ENCODE measurements at places on chromosomes 11 and 22.

- no peak for DNase-seq
Observed at GRCh38 chr22:31127181-31127772, 4.5 kb downstream of the INPP5J start.

- DNase-seq, result no peak
Observed at GRCh38 chr22:32327066-32327465, 30.6 kb upstream of the RFPL3 start.

DNA sequence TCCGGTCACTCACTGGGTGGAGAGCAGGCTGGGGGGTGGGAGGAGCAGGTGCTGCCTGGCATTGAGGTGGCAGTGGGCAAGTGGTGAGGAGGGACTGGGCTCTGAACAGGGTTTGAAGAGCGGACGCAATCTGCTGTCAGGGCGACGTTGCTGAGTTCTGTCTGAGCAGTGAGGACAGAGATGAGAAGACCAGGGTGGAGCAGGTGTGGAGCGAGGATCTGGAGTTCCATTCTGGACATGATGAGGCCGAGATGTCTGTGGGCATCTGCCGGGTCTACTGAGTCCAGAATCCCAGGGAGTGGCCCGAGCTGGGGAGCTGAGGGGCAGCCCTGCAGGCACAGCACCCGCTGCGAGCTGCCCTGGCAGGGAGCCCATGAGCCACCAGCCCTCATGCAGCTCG lies 2.2 kb upstream of the MOV10L1 start:
- no peak for DNase-seq

DNA sequence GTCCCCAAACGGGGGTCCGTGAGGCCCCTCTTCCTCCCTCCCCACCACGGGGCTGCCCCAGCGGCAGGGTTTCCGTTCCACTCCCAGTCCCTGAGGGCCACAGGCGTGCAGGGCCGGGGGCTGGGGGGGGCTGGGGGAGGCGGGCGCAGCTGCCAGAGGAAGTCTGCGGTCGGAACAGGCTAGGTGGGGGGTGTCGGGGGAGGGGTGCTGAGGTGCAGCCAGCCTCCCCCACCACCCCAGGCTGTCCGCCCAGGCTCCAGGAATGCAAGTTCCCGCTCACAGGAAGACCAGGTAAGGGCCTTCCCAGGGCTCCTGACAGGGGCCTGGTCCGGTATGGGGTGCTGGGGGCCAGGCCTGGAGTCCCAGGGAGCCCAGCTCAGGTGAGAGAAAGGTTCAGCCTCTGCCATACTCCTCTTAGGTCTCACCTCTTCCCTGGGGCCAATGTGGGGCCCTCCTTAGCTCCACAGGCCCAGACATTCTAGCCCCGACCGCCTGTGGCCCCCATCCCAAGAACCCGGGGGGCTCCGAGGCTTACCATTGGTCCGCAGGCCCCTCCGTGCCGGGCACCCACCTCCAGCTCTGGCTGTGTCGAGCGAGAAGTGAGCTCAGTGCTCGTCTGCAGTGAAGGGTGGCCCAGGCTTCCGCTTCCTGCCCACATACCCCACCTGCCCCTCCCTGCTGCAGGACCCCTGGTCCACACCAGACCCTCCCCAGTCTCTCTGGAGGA lies at the start of gene PTPRCAP:
PTPRCAP (minus strand) TSS at position 601 of the 727 bp plus-strand sequence; CDS start at position 538, 63 bp downstream.
- peak; percentile 60 for DNase-seq

DNA sequence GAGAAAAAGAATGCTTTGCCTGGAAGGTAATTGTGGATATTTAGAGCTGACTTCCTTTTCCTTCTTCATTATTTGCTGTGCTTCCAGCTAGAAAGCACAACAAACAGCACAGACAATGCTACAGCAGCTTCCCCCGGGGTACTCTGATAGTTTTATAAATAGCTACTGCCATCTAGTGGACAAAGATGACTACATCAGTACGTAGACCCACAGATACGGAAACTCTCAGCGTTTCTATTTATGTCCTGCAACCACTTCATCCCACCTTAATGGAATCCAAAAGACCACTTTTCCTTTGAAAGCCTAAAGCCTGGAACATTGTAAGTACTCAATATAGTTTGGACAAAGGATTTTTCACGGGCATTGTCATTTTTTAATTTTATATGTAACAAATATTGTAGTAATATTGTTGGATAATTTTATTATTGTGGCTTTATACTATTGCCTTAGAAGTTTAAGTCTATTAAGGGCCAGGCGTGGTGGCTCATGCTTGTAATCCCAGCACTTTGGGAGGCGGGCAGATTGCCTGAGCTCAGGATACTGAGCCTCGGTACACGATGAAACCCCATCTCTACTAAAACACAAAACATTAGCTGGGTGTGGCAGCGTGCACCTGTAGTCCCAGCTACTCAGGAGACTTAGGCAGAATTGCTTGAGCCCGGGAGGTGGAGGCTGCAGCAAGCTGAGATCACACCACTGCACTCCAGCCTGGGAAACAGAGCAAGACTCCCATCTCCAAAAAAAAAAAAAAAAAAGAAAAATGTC lies 7.5 kb downstream of the HSPA8 start:
- DNase-seq, result no peak

GRCh38 chr11:73902303-73902702 lies 25.5 kb downstream of the PAAF1 start:
- DNase-seq, result no peak

- DNase-seq, result no peak
Observed at GRCh38 chr11:111450480-111451320, 61.5 kb downstream of the BTG4 start.

GRCh38 chr11:126731576-126732142 lies 268.9 kb downstream of the KIRREL3 start:
- DNase-seq, result no peak

- DNase-seq, result no peak
Observed at GRCh38 chr11:93689240-93689639, 27.8 kb downstream of the CEP295 start.

DNA sequence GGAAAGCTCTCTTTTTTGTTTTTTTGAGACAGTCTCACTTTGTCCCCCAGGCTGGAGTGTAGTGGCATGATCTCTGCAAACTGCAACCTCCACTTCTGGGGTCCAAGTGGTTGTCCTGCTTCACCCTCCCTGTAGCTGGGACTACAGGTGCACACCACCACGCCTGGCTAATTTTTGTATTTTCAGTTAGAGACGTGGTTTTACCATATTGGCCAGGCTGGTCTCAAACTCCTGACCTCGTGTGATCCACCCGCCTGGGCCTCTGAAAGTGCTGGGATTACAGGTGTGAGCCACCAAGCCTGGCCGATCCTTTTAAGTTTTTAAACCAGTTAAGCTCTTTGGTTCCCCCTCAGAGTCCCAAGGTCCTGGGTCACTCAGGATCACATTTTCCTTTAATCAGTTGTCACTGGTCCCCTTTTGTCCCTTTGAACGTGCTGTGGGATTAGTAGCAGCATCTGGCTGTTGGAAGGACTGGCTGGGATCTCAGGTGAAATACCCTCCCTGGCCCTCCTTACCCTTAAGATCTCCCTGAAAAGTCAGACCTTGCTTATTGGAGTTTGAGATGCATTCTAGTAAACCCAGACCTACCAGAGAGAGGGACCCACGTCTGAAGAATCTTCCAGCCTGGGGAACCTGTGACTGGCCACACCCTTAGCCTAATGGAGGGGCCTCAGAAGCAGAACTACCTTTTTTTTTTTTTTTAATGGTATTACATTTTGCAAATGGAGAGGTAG lies 8.1 kb downstream of the MALAT1 start:
- DNase-seq, result no peak

DNA sequence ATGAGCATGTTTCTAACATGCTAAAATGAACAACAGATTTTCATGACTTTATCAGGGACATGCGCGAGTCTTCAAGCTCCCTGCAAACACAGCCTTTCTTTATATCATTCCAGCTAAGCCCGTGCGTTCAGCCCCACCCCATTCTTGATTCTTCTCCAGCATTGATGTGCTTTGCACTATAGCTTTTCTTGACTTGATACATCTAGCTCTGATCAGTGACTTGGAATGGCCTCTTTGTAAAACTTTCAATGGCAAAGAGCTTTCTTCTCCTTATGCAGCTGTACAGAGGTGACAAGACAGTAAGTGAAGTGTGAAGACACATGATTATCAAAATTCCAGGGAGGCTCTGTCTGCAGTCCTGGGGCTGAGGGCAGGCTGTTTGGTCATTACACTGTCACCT lies 561.0 kb downstream of the OPCML start:
- DNase-seq, result no peak

- DNase-seq, result no peak
Observed at GRCh38 chr22:29713156-29713727, 6.6 kb upstream of the CABP7 start.

DNA sequence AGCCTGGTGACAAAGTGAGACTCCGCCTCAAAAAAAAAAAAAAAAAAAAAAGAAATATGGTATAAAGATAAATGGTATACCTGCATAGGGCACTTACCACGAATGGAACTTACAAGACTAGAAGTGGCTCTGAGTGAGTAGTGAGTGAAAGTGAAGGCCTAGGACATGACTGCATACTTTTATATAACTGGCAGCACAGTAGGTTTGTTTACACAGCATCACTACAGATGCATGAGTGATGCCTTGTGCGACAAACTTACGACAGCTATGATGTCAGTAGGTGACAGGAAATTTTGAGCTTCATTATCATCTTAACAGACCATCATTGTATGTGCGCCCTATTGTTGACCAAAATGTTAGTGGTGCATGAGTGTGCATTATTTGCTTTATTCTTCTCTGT lies 17.7 kb downstream of the XRCC6 start:
- no peak for DNase-seq

- DNase-seq, result no peak
Observed at GRCh38 chr11:77779935-77780334, 40.6 kb downstream of the RSF1 start.

DNA sequence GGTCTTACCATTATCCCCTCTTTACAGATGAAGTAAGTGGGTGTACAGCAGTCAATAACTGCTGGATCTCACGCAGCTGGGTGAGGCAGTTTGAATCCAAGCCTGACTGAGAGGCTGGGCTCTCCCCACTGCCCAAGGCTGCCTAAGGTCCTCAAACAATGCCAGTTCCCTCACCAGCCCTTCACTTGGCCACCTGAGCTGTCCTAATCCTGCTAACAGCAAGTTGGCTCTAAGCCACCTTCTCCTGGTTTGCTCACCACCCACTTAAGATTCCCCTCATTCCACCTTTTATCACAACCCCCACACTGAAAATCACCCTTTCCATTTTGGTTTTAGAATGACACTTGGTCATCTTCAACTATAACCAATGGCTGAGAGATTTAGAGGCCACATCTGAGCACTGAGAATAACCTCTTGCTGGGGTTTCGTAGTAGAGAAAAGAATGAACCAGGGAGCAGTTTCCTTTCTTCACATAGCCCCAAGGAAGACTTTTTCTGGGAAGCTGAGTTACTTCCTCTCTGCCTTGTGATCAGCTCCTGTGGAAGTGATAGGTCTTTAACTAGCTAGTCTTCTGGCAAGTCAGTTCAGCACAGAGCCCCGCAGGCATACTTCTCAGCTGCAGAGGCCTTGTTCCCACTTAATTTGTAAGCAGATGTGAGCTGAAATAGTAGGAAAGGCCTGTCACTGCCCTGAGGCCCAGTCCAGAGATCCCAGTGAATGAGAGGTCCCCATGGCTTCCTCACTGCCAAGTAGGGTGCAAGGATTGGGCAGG lies 57.8 kb upstream of the TTC12 start:
- DNase-seq, result no peak

GRCh38 chr22:19957445-19957844 lies 15.8 kb upstream of the TXNRD2 start:
- DNase-seq, result no peak

DNA sequence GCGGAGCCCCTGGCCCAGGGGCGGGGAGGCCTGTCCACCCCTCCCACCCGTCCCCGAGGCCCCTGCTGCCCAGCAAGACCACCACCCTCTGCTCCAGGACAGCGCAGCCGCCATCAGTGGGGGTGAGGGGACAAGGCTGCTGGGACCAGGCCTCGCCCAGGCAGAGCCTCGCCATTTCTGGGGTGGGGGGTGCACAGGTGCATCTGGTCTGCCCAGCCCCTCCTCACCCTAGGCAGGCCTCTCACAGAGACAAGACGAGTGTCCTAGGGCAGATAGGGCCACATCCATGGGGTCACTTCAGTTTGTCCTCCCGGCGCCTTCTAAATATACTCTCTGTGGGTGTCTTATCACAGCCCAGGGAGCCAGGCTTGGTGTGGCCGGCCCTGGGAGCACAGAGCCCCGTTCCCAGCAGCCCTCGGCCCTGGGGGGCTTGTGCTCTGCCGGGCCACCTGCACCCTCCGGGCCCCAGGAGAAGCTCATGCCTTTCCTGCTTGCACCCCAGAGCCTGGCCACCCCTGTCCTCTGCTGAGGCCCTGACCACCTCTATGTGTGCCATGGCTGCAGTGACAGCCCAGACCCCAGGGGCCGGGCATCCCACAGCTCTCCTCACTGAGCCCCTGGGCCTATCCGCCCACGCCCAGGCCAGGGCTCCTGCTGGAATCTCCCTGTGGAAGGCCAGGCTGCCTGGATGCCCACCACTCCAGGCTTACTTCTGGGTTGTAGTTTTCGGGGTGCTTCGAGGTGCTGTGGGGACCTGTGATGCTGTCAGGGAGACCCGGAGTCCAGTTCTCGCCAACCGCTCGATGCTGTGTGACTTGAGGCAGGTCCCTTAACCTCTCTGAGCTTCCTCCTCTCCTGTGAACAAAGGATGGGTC lies 70.8 kb downstream of the KCNQ1 start:
- no peak for DNase-seq

GRCh38 chr22:31173386-31174145 lies 13.6 kb downstream of the RNF185 start:
- DNase-seq, result no peak

- DNase-seq, result no peak
Observed at GRCh38 chr11:76808171-76808570, 25.0 kb downstream of the TSKU start.

DNA sequence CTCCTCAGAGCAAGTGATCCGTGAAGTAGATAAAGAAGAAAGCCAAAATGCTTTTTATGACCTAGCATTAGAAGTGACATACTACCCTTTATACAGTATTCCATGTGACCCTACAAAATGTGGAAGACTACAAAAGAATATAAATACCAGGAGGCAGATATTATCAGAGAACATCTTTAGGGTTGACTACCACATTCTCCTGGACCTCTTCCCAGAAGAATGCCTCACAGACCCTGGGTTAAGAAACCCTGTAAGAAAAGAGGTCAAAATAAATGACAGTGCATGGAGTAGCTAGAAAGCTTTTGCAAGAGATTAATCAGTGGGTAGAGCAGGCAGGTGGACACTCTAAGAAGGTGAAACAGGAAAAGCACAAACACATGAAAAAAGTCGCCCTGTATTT lies 69.2 kb downstream of the FANCF start:
- DNase-seq, result no peak

DNA sequence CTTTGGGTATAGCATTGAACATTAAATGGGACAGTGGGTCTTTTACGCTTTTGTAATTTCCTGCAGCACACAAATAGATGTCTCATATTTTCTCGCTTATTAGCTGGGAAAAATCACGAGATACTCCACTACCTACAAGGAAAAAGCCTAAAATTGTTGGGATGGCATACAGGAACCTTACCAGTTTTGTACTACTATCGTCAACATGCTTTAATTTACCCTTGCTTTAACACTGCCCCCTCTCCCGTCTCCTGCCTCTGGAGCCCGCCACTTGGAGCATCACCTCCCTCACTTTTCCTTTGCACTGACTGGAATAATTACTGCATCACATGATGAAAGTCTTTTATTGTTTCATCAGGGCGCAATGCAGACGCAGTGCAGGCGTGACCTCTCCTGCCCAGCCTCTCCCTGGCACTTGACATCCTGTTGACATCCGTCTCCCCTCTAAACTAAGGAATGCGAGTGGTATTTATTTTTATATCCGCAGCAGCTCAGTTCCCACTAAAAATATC lies 1.0 kb upstream of the FNBP4 start:
- DNase-seq, result no peak
